Esophagus squamous epithelium (tissue), 5 donors: ENCODE measurements at places on chromosomes 3 and 15. TPM values are rescaled to one million over a fixed set of nuclear protein-coding genes. Genes with fewer than 3 reads are reported as not detected.
A peak's percentile ranks its signal among the peaks of the same experiment; 100 is the strongest.

DNA sequence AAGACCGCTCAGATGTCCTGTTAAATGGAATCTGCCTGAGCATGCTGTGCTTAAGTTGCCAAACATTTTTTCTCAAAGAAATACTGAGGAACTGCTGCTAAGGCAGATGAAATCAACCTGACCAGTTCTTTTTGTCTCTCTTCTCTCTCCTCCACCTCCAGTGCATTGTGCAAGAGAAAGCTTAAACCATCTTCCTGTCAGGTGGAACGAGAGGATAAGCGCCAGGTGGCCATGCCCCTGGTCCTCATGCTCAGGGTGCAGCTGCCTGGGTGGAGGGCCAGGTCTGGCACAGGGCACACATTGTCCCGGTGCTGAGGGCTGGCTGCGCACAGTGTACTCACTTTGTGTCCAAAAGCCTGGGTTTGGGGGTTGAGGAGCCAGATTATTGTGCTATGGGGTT lies 176.2 kb upstream of the TP63 start:
- H3K27ac ChIP-seq = peak overlapping the region; percentile 45
- DNase-seq = no peak
- H3K36me3 ChIP-seq = no peaks in the 10 kb centered on the region
- no peak overlapping the region for H3K4me3 ChIP-seq

- H3K4me1 ChIP-seq = peaks cover 38% of the 10 kb centered on the region
- H3K4me3 ChIP-seq = no peak overlapping the region
- no peaks in the 10 kb centered on the region for H3K36me3 ChIP-seq
- peak overlapping the region; percentile 61 for H3K27ac ChIP-seq
- H3K27me3 ChIP-seq = no peaks in the 10 kb centered on the region
These were observed 12.1 kb downstream of the OSBPL10 start for GRCh38 chr3:31968927-31969418.

GRCh38 chr3:112405845-112406244 lies 72.9 kb downstream of the CD200 start:
- no peak for DNase-seq
- no peaks in the 10 kb centered on the region for H3K4me1 ChIP-seq
- no peak overlapping the region for H3K4me3 ChIP-seq
- H3K27ac ChIP-seq = no peak overlapping the region

DNA sequence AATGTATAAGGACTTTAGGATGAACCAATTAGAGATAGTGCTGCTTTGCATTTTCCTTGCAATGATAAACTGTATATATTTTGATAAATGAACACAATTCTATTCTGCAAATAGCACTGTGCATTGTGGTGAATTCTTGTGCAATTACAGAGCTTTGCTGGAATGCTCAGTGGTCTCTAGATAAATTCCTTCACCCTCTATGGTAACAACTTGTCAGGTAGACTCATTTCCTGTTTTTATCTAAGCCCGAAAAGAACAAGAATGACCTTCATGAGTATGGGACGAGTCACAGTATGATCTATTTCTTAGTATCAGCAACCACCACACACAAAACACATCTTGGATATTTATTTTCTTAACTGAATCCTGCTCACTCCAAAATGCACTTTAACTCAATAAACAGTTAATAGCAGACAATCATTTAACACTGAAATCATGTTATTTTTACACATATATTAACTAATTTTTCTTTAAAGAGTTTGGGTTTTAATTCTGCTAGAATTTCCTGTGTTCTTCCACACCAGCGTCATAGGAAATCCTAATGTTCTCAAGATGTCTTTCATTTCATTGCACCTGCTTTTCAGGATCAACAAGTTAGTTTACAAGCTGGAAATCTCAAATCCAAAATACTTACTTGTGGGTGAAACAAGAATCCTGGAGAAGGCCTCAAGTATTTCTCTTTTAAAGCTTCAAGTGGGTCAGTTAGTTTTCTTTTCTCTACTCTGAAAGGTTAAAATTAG lies 551.2 kb downstream of the MECOM start:
- no peak for DNase-seq
- H3K27ac ChIP-seq = peak overlapping the region; percentile 21
- peaks cover 36% of the 10 kb centered on the region for H3K36me3 ChIP-seq
- H3K4me1 ChIP-seq = peaks cover 3% of the 10 kb centered on the region

DNA sequence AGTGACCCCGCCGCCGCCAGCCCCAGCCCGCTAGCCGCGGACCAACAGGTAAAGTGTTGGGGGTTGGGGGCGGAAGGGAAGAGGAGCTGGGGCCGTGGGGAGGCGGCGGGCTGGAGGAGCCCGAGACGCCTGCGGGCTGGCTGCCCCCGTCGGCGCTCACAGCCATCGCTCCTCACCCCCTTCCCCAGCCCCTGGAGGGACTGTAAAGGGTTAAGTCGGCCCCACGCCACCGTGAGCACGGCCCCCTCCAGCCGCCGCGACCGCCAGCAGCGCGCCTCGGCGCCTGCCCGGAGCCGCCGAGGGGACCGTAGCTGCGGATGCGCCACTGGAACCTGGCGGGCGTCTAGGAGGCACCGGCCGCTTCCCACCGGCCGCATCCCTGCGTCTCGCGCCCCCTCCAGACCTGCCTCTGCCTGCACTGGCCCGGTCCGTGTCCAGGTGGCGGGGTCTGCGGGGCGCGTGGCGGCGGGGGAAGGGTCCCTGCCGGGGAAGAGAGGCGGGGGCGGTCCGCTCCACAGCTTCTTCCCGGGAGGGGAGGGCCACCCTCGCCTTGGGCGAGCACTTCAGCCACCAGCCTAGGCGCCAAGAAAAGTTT lies 522 bp downstream of the MED12L start:
- H3K4me3 ChIP-seq = peak overlapping the region; percentile 56
- H3K36me3 ChIP-seq = no peaks in the 10 kb centered on the region
- no peak for DNase-seq
- H3K4me1 ChIP-seq = peaks cover 6% of the 10 kb centered on the region
- H3K27ac ChIP-seq = peak overlapping the region; percentile 1

DNA sequence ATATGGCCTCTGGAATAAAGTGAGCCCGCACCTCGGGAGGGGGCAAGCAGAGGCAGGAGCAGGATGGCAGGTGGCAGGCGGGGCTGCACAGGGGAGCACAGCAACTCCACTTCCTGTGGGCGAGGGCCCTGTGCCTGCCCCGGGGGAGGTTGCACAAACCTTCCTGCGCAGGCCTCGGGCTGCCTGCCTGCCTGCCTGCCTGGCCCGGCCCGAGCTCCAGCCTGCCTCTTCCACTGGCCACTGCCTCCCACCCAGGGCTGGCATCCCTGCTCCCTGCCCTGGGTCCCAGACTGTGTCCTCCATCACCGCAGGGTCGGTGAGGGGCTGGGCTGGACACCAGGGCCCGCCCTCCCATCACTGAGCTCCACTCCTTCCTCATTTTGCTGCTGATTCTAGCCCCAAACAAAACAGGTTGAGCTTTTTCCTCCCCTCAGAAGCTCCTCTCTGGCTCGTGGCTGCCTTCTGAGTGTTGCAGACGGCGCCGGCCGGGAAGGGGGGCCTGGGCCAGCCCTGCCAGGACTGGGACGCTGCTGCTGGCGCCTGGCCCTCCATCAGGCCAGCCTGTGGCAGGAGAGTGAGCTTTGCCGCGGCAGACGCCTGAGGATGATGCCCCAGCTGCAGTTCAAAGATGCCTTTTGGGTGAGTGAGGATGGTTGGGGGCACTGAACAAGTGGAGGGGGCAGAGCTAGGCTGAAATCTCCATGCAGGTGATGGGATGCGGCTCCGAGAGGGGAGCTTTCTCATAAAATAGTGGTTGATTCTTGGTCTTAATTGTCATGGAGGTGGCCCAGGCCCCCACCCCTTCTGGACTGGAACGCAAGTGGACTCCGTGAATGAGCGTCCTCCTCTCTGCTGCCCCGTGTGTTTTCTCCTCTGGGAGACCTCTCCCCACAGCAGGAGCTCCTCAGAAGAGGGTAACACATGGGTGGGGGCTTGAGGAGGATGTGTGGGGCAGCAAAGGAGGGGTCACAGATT lies at the start of gene PSTPIP1:
Gene PSTPIP1 (plus strand): TSS at position 156 of the 975 bp plus-strand sequence. CDS start 448 bp downstream, at position 604.
- peak within 1 kb of the TSS; percentile 60 for H3K4me3 ChIP-seq
- H3K27me3 ChIP-seq = no peaks in the 10 kb centered on the region
- no peak for DNase-seq
- H3K36me3 ChIP-seq = no peaks in the 10 kb centered on the region

Gene TUSC7
- total RNA-seq = not detected

Gene DUOX2
- total RNA-seq = 50.7 TPM

Gene GNL3
- 95.8 TPM for total RNA-seq

Gene CCDC12
- 58.8 TPM for total RNA-seq

Gene SCAMP5
- total RNA-seq = 2.0 TPM
